ENCODE measurements at places on chromosomes 3 and 15.

DNA sequence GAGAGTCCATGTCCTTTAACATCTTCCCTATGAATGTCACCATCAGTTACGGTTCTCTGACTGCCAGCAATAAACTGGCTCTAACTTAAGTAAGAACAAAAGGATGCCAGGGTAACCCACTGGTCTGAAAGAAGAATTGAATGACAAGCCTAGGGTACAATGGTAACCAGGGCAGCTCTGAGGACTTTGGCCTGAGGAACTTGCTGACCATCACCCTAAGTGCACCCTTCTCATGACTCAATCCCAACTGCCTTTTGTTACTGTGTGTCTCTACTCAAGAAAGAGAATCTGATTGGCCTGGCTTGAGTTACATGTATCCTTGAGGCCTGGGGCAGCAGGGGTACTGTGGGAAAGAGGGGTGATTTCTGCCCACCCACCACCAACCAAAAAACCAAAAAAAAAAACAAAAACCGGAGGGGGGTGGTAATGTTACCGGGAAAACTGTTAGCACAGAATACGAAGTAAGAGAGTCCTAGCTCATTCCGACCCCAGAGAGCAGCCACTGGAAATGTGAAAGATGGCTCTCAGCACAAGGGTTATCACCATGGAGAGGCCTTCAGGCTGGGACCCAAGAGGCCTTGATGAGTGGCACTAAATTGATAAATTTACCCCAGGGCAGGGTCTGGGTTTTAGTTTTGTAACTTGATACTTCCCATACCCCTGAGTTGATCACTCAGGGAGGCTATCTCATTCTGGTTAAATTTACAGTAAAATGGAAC lies 9.3 kb upstream of the SLC28A1 start:
- DNase-seq, result no peak

DNA sequence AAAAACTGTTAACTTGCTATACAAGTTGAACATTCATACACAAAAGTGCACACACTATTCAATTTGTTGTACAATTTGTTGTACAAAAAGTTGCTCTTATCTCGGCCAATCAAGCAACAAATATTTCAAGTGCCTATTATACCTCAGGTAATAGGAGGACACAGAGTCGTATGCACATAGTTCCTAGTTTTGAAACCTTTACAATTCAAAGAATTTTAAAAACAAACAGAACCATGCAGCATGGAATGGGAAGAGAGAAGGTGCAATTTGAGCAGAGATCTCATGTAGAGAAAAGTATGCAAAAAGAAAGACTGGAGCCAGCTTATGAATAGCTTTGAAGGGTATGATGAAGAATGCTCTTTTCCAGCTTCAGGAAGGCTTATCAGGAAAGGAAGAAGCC lies 46.5 kb upstream of the ARPP19 start:
- DNase-seq, result no peak

DNA sequence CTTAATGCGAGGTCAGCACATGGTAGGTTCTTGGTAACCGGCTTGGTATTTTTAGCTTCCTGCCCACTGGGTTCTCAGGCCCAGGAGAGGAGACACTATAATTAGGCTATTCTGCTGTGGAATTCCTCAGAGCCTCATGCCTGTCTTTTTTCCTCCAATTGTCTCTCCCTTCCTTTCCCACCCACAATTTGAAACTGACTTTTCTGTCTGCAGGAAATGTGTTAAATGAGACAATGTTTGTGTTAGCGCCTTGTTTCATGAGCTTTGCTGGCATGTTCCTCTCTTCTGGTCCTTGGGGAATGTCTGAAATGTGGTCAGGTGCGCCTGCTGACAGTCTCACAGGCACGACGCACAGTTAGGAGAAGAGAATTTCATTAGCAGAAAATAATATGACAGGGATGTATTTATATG lies 223.6 kb upstream of the CTNNB1 start:
- no peak for DNase-seq

DNA sequence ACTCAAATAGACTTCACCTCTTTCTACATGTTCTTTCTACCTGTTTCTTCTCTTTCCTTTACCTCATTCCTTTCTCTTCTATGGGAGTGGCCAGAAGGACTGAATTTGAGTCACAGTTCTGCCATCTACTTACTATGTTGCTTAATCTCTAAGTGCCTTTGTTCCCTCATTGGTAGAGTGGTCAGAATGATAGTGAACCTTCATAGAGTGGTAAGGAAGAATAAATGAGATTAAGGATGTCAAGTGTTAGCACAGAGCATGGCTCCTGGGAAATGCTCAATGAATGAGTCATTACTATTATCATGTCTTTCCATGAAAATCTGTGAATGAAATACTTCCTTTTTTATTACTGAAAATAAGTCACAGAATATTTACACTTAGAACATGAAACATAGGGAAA lies 17.5 kb downstream of the TMEM207 start:
- DNase-seq, result no peak

- no peak for DNase-seq
Measured at GRCh38 chr3:117366574-117366973, 657.0 kb downstream of the TUSC7 start.

DNA sequence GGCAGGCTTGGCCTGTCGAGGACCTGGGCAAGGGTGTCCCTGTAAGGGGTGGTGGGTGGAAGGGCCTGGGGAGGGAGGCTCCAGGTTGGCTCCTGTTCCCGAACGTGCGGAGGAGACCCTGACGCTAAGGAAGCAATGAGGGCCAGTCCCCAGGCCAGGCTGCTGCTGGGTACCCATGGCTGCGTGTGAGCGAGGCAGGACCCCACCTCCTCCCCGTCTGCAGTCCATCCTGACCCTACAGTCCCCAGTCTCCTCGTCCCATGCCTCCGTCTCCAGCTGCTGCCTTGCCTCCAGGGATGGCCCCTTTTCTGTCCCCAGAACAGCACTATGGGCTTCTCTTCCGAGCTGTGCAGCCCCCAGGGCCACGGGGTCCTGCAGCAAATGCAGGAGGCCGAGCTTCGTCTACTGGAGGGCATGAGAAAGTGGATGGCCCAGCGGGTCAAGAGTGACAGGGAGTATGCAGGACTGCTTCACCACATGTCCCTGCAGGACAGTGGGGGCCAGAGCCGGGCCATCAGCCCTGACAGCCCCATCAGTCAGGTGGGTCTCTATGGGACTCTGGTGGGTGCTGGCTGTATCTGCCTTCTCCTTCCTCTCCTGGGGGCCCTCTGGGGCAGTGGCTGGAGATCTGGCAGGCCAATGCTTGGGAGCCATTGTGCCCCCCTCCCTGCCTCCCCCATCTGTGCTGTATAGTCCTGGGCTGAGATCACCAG lies 571 bp downstream of the FES start:
- DNase-seq, result no peak

GRCh38 chr15:27278761-27279160 lies 307.8 kb downstream of the GABRG3 start:
- DNase-seq, result no peak

DNA sequence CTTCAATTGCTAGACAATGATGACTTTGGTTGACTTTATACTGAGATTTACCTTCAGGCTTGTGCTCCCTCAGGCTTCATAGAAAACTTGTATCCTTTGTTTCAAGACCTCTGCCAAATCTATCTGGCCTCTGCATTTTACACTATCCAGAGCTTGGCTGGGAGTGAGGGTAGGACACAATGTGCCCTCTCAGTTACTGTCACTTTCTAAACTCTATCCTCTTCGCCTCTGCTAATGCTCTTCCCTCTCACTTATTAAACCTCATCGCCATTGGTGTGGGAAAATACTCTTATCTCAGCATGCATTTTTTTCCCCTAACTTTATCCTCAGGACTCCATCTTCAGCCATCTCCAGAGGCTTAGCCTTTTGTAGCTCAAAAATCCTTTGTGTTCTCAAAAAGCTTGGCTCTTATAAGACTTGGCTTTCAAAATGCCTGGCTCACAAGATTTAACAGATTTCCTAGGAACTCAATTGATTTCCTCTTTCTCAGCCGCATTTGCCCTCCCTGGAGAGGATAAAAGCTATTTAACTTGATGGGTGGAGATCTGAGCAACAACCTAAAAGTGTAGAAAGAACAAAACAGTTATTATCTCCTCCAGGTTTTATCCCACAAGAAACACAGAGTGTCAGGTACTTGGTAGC lies 28.3 kb downstream of the SUCNR1 start:
- no peak for DNase-seq

DNA sequence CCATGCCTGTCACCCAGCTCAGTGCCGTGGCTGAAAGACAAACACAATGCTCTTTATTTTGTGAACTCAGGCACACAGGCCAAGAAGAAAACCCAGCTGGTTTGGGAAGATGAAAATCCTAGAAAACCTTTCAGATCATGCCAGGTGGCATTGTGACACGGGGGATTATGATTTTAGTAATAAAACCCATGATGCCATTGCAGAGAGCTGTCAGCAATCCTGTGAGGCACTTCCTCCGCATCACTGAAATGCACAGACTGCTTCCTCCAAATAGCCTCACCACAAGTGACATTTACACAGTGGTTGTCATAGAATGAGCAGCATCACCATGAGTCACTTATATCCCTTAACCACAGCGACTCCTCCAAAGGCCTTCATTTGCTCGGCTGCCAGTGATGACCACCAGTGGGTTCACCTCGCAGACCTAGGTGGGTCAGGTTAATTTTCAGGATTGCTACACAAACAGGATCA lies 22.7 kb downstream of the ABHD6 start:
- DNase-seq, result peak; percentile 22

DNA sequence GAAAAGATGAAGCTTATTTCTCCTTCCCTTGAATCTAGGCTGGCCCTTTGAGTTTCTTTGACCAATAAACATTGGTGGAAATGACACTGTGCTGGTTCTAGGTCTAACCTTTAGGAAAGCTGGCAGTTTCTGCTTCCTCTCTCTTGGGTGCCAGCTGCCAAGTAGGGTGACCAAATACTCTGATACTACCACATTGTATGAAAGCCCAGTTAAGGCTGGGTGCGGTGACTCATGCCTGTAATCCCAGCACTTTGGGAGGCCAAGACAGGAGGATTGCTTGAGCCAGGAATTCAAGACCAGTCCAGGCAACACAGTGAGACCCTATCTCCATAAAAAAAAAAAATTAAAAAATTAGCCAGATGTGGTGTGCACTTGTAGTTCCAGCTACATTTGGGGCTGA lies 320.7 kb downstream of the ZNF621 start:
- DNase-seq, result no peak

DNA sequence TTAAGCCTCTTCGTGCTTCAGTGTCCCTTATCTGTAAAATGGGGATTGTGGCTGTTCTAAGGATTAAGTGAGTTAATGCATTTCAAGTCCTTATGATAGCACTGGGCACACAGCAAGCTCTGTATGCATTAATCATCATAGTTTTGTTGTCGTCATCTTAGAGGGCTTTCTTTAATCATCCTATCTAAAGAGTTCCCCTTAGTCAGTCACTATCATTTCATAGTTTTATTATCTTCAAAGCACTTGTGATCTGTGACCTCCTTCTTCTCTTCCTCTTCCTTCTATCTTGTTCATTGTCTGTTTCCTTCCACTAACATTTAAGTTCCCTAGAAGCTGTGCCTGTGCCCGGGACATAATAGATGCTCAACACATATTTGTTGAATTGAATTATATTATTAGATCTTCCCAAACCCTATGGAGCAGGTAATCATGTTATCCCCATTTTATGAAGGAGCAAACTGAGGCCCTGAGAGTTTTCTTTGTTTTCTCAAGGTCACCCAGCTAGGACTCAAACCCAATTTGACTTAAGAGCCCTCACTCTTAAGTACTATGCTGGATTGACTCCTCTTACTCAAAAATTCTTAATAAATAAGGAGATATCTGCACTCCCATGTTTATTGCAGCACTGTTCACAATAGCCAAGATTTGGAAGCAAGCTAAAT lies 24.1 kb downstream of the DUOX2 start:
- DNase-seq, result no peak

DNA sequence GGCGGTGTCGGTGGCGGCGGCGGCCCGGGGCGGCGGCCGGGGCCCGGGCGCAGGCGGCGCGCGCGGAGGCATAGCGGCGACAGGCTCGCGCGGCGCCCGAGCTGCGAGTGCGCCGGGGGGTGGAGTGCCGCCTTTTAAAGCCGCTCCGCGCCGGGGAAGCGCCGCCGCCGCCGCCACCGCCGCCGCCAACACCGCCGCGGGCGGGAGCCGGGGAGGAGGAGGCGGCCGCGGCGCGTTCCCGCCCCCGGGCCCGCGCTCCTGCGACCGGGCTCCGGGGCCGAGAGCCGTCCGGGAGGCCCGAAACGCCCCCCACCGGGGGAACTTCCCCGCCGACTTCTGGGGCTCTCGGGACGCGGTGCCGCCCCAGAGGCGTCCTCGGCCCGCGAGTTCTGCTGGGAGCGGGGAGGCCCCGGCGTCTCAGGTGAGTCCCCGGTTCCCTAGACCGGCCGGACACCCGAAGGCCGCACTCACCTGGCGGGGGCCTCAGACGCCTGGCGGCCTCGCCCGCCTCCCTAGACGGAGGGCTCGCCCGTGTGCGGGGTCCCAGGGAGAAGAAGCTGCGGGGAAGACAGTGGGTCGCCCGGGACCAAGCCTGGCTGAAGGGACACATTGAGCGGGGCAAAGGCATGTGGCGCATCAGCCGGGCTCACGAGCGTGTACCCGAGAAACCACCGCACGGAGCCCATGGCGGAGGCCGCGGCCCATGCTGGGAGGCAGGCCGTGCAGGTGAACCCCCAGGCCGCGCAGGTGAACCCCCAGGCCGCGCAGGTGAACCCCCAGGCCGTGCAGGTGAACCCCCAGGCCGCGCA lies at the start of gene PCSK6:
PCSK6 (minus strand) TSS at position 109 of the 809 bp plus-strand sequence; CDS start at position 72, 37 bp downstream.
- DNase-seq, result no peak

- DNase-seq, result no peak
Measured at GRCh38 chr15:60795471-60795870, 316.5 kb upstream of the ICE2 start.

DNA sequence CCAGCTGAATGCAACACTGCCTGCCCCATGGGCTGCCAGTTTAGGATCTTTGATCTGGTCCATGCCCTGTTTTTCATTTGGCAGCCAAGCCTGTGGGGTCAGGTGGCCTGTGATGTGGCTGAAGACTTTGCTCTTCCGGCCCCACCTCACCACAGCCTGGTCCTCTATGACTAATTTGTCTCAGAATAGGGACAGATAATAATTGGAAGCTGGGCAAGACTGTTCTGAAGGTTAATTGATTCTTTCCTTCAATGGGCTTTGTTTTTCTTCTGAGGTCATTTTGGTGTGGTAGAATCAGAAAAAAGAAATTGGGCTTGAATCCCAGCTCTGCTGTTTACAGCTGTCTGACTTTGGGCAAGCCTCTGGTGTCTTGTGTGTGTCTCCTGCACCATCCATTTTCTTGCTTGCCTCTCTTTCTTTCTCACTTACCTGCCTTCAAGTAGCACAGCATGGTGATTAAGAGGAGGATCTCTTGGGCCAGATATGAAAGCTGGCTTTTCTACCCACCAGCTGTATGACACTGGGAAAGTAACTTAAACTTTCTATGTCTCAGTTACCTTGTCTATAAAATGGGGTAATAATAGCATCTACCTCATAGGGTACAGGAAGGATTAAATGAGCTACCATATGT lies 24.2 kb downstream of the ABHD2 start:
- DNase-seq, result no peak

GRCh38 chr3:46671541-46672348 lies 21.7 kb downstream of the ALS2CL start:
- no peak for DNase-seq
